ENCODE measurements at places on chromosomes 7 and 10.

- DNase-seq = no peak
These were observed 13.7 kb upstream of the CUL2 start for GRCh38 chr10:35103882-35104281.

DNA sequence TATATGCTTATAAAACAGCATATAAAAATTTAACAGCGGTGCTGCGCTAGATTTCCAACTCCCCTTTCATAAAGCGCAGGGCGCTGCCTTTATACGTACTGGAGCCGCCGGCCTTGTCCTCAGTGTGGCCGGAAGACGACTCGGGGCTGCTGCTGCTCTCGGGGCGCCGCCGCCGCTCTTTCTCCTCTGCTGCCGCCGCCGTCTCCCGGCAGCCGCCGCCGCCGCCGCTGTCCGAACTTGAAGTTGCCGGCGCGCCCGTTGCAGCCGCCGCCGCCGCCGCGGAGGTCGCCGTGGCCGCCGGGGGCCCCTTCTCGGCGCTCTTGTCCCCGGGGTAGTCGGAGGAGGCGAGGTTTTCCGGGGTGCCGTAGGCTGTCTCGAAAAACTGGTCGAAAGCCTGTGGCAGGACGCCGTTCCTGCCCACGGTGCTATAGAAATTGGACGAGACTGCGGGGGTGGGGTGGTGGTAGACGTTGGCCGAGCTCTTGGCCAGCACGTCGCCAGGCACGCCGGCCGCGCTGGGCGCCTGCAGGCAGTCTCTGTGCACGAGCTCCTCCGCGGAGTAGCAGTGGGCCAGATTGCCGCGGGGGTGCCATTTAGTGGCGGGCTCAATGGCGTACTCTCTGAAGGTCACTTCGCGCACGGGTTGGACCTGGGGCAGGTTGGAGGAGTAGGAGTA, 557 bp downstream of the HOXA11 start:
- no peak for DNase-seq

DNA sequence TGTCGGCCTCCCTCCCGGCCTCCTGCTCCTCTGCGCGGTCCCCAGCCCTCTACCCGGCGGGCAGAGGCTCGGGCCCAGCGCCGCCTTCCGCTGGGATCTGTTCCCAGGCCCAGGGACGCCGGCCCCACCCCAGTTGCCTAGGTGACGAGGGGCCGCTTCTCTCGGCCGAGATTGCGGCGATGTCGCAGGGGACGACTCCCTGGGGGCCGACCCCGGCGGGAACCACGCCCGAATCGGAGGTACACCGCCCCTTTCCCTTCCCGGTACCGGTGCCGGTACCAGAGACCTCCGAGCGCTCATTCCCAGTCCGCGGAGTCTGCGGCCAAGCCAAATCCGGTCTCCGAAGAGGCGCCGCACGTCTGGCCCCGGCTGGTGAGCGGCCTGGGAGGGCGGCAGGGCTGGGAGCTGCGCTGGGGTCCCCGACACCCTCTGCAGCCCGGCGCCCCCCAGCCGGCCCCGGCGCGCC, at the start of gene CABCOCO1:
Gene CABCOCO1, plus strand, starts transcription at position 136 of the 466 bp plus-strand sequence. Its CDS starts 44 bp downstream, at position 180.
- DNase-seq = no peak

GRCh38 chr7:43653891-43654504, 71.1 kb downstream of the STK17A start:
- no peak for DNase-seq

Data from HS-27A (cell line).